Panc1 (cell line): ENCODE measurements at places on chromosomes 4 and X.

DNA sequence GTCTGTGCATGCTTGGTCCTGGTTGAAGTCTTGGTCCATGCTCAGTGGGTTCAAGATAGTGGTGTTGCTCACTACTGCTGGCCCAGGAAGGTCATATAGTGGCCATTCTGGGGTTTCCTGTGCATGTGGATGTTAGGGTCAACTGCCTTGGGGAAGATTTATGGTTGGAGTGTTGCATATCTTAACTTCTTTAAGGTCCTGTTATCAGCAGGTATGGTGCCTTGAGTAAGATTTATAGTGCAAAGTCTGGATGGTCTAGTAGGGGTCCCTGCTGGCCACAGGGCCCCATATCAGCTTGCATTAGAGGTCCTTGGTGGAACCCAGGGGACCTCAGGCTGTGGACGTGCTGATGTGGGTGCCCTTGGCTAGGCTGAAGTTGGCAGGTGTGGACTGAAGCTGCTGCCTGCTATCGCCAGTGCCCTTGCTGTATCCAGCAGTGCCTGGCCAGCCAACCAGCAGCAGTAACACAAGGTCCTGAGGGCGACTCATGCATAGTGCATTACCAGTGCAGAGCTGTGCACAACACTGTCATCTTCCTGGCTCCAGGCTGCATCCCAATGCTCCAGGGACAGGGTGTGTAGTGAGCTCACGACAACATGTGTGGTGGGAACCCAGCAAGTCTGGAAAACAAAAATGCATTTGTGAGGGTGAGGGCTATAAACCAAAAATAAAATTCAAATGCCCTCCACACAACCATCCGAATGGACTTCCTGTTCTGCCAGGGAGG is 61.0 kb downstream of the BEX3 start:
- DNase-seq, result no peak

DNA sequence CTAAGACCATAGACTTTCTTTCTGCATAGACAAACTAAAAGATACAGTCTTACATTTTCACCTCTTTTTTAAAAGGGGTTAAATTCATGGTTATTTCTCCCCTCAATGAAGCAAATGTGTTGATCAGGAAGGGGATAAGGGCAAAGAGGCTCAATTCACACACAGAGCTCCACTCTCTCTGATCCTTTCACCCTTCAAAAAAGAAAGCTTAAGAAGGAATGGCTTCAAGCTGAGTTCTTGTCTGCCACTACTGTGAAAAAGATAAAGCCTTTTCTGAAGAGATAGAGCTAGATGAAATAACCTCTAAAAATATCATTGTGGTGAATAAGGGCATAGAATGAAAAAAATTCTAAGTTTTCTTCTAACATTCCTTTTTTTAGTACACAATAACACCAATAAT is 28.3 kb downstream of the SEPSECS start:
- DNase-seq, result no peak

DNA sequence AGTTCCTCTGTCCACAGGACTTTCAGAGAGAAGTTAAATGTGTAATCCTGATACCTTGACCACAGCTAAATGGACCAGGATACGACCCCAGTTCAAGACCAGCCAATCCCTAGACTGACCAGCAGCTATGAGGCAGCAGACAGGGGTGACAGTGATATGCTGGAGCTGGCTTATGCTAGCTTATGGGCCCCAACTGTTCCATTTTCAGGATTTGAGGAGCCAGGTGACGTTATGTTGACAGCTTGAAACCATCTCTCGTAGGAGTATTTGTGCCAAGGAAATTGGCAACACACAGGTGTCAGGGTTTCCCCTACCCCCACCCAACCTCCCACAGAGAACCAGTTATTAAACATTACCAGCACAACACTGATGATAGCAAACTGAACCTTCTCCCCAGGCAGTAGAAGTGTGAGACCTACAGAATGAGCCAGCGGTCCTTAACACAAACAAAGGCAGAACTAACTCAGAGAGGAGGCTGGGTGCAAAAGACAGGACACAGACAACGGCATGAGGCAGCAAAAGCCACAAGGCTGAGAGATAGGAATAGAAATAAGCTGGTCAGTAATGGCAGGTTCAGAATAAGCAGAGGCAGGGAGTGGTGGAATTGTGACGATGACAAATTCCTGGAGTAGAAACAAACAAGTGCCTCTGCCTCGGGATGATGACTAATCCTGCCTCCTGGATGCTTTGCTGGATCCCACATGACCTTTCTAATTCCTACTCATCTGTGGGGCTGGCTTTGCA is 85.6 kb upstream of the CPEB2 start:
- DNase-seq, result peak; percentile 66

DNA sequence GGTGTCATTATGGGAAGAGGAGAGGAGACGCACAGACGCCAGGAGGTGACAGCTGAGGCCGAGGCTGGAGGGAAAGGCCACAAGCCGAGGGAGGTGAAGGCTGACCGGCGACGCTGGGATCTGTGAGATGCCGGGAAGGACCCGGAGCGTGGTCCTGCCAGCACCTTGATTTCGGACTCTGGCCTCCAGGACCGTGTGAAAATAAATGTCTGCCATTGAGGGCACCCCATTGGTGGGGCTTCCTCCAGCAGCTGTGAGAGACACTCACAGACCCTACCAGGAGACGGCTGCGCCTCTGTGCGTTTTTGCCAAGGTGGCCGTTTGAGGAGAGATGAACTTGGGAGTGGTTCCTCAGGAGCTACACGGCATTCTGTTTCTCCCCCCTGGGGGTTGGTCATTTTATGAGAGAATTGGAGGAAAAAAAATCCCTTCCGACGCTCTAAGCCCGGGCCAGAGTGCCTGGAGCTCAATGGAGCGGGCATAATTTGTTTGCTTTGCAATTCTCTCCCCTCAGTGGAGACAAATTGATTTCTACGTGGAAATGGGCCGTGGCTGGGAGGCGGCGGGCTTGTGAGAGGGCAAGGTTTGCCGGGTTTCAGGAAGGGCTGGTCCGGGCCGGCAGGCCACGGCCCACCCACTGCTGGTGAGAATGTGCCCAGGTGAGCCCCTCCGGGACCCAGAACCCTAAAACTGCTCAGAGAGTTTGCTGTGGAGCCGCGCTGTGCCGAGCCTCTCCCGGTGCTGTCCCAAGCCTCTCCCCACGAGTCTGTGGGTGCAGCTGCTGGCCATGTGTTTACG is 53.9 kb downstream of the CPZ start:
- no peak for DNase-seq

DNA sequence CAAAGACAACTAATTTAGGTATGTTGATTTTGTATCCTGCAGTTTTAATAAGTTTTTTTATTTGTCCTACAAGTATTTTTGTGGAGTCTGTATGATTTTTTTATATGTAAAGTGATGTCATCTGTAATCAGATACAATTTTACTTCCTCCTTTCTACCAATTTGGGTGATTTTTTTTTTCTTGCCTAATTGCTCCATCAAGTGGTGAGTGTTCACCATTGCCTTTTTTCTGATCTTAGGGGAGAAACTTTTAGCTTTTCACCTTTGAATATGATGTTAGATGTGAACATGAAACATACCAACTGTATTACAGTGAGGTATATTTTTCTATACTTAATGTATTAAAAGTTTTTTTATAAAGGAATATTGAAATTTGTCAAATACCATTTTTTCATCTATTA is 362.3 kb downstream of the PABPC4L start:
- DNase-seq, result no peak

- DNase-seq, result no peak
Observed at GRCh38 chr4:73922766-73923630, 53.8 kb downstream of the CXCL1 start.

DNA sequence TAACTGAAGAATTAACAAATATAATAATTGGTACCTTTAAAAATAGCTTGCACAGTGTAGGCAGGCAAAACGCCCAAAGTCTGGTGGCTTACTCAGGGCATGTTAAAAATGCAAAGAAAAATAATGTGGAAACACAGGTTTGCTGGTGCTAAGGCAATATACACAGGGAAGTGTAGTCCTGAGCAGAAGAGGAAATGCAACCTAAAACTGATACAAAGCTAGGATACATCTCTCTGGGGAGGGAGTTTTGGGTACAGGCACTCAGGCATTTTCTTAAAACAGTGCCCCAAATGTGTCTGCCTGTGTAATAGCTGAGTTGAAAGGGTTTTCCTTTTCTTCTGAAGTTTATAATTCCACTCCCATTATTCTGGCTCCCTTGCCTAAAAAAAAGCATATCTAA is 47.4 kb downstream of the TMPRSS11E start:
- no peak for DNase-seq

DNA sequence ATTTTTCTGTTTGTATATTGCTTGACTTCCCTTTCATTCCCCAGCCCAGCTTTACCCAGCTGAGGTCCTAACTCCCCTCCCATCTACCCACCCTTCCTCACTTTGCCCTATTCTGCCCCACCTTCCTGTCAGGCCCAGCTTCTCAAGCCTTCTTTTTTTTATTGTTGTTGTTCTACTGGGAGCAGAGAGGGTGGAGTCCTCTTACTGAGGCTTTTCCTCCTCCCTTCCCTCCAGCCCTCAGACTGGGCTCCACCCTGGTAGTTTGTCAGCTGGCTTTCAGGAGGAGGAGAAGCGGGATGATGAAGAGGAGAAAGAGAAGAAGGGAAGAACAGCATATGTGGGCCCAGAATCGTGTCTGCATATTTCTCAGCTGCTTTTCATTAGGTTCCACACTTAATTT is 3.2 kb upstream of the KLF8 start:
- no peak for DNase-seq
